ENCODE measurements at places on chromosomes 7 and 10. TPM values are rescaled to one million over a fixed set of nuclear protein-coding genes. Genes with fewer than 3 reads are reported as not detected.

Gene LBX1
- not detected for total RNA-seq

Gene PRKG1
- 24.9 TPM for total RNA-seq

Gene SERPINE1
- 1.3 TPM for total RNA-seq

- no peak for DNase-seq
These were observed 331.1 kb downstream of the HTR7 start for GRCh38 chr10:90526721-90527120.

DNA sequence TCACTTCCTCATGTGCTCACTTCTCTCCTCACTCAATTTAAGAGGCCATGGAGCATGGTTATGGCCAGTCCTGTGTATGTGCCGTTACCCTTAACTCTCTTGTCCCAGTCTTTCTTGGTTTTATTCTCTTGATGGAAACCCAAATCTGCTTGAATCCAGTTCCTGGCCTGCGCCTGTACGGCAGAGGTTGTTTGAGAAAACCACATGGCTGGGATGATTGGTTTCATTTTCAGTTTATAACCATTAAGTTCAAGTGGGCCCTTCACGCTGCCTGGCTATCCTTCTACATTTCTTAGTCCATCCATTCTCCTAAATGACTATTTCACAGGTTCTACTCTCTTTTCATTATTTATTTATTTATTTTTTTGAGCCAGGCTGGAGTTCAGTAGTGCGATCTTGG, 1.6 kb upstream of the ZNF239 start:
- no peak for DNase-seq

DNA sequence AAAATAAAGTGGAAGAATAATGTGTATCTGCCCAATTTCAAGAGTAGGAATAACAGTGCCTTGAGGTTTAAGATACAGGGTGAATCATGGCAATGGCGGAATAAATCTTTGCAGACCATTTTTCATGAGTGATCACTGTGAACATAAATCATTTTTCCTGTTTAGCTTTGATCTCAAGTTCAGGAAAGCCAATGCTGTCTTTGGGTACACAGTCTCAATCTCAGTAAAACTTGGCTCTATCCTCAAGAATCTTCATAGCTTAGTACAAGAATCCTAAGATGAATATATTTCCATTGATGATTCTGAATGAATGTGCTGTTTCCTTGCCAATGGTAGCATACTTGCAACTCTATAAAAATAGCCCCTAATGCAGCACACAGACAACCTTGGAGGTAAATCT, 6.8 kb downstream of the NAMPT start:
- DNase-seq = no peak

- no peak for DNase-seq
These were observed 36.9 kb upstream of the VSIR start for GRCh38 chr10:71810048-71810750.

DNA sequence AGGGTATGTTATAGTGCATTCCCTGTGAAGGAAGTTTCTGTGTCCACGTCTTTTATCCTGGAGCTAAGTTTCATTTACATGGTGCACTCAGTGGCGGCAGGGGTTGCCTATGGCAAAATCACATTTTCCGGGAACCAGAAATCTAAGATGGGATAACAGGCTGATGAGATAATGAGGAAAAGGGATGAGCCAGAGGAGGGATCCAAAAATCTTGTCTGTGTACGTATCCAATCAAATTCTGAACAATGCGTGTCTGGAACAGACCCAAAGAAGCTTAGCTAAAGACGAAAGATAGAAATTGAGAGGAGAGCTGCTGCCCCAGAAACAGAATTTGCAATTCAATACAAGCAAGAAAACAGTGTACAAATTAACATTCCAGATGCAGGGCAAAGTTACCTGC, 16.1 kb downstream of the LANCL2 start:
- no peak for DNase-seq

DNA sequence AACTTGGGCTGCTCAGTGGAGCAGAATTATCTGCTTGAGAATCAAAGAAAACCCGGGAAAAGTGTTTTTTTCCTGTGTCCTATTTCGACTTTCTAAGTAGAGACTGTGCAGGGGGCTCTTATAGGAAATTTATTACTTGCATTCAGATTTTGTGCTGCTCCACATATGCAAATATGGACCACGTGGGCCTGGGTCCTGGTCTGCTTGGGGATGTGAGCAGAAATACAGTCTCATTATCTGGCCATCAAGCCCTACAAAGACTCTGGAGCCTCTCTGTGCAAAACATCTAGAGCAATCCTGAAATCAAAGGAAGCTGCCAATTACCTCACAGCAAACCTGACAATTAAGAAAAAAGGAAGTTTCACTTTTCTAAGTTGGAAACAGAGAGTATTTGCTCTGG, 216.9 kb downstream of the LRMDA start:
- no peak for DNase-seq
